ENCODE measurements at places on chromosomes 7 and 10.

GRCh38 chr10:46294641-46295220 is 7.9 kb downstream of the ANTXRL start:
- DNase-seq, result no peak

DNA sequence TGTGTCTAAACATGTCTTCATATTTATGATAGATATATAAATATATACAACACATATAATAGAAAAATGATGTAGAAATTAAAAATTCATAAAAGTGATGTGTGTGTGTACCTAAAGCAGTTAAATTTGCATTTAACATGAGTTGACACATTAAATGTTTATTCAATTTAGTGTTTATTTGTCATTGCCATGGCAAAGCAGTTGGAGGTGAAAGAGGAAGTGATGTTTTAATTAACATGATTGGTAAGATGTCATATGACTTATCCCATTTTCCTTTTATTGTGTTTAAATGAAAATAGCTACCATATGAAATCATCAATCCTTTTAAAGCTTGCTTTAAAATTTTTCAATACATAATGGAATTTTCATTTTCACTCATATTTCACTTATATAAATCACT is 452.6 kb downstream of the SUGCT start:
- DNase-seq, result no peak

- no peak for DNase-seq
Observed at GRCh38 chr7:510782-511281, 8.8 kb downstream of the PDGFA start.

DNA sequence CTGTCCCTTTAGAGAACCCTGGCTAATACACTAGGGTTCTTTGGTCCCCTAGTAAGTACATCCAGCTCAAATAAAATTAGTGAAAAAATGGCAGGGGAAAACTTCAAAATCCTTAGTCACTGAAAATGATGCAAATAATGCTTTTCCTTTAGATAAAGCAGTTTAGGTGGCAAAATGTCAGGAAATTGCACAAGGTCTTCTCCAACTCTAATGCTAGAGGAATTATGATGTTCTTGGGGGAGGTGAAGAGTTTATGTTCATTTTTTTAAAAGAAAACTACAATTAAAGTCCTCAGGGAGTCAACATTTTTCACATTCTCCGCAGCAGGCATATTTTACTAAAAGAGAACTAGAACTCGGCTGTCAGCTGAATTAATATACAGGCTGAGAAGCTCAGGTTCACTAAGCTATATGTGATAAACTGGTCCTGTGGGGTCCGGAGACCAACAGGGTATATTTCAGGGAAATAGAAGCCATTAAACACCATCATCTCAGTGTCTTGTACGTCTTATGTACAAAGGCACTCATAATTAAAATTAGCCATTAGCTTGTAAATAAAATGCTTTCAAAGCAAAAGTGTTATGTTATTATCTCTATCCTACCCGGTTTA is 1164.7 kb upstream of the AUTS2 start:
- no peak for DNase-seq

DNA sequence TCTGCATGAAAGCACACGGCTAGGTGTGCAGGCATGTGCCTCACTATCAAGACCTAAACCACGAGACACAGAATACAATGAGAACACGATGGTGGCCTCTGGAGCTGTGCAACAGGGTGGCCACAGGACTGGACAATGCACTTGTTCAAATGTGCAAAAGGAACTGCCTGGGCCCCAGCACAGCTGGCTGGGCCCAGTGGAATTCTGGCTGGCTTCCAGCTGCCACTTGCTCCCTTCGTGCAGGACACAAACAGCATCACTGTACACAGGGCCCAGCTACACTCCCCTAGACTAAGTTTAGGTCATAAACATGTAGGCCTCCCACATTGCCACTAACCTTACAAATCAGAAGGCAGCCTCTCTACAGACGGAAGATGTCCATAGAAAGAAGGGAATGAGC is 23.4 kb downstream of the DOCK4 start:
- DNase-seq, result no peak

- no peak for DNase-seq
Observed at GRCh38 chr10:127715782-127716378, 21.1 kb upstream of the FOXI2 start.

DNA sequence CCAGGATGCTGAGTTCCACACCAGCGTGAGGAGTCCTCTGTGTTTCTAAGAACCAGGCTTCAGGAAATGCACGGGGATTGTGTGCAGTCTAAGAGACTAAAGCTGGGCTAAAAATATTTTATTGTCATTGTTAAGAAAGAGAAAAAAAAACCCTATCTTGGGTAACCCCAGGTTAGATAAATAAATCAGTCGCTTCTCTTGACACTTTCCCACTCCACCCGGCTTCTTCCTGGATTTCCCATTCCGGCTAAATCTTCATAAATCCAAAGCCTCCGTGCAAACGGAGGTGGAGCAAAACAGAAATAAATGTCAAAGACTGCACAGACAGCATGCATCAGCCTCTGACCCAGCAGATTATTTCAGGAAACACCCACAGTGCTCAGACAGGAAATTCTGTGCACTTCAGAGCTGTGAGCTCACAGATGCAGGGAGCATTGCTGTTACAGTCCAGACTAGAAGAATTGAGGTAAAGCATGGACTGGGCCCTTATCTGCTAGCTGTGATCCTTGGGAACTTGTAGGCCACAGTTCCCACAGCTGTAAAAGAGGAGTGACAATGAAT is 44.8 kb upstream of the GRID1 start:
- DNase-seq, result peak; percentile 35

DNA sequence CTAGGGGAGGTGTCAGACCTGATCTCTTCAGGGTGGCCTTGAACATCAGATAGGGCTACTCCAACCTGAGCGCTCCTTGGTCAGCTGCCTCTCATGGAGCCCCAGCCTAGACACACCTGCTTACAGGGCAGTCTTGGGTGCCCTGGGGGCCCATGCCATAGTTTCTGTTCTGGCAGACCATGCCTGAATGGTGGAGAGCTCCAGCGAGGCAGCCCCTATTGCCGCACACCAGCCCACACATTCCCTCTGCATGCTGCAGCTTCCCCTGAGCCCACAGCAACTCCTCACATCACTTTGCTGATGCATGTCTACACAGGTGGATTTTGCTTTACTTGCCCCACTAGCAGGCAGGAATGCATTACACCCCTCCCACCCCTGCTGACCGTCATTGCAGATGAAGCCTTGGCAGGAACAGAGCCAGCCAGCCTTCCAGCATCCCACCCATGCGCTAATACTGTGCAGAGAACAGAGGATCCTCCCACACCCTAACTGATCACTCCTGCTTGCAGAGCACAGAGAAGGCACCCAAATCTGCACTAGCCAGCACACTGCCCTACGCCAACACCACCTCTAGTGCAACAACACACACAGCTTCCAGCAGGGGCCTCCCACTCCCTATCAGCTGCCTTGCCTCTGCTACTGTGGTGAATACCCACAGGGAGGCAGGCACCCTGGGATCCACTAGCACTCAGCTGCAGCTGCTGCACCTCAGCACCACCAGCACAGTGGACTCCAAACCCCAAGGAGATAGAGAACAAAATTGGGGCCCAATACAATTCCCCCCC is 43.0 kb upstream of the GRM3 start:
- no peak for DNase-seq

DNA sequence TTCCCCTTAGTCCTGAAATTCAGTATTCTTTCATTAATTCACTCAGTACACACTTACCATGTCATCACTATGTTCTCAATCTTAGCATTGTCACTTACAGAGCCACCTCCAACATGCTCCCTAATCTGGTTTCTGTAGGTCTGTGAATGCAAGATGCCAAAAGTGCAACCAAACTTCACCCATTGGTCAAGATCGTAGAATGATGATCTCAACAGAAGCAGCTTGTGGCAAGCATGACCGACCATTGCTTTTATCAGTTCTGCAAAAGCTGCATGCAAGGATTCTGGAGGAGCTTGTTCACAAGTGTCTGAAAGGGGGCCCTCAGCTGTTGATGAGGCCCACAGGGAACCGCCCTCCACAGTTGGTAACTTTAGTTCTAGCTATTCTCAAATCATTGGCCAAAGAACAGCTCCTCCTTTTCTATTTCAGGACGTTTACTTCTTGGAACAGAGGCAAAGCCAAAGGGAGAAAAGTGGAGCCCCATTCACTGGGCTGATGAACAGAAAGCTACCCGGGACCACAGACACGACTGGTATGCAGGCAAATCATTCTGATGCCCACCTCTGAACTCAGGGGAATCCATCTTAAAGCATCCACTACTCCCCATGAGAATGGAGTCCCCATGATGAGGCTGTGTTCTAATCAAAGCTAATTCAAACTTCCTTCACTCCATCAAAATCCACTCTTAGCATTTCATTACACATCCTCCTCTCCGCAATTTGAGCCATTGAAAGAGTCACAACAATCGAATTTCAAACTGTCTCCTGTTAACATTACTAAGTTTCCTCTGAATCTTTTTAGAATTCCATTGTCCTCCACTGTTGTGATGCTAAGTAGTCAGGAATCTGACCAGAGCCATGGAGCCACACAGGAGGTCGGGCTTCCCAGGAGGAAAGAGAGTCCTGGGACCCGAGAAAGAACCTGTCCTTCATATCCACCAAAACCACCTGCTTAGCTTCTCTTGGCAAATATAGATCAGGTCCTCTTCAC is 13.9 kb downstream of the GRB10 start:
- DNase-seq, result no peak

DNA sequence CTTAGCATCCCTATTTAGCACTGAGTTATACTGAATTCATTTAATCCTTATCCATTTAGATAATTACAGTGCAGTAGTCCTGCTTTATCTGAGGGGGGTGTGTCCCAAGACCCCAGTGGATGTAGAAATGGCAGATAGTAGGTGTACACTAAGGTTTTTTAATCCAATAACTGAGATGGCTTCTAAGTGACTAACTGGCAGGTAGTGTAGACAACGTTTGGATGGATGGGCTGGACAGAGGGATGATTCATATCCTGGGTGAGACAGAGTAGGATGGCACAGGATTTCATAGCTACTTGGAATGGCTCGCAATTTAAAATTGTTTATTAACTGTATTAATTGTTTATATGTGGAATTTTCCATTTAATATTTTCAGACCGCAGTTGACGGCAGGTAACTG is 295.6 kb downstream of the CCDC3 start:
- no peak for DNase-seq

DNA sequence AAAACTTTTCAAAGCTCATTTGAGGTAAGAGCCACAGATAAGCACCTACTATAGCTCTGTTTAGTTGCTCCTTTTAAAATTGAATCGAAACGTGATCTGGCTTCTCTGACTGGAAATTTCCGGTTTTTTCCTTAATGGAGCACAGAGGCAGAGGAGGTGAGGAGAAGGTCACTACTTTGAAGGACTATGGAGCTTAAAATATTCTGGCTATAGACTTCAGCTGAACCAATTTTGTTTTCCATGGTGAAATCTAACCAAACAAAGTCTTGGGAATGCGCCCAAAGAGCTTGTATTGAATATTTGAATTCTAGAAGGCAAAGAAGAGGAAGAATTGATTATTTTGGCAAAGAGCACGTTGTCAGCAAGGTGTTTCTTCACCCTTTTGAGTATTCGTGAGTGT is 711.1 kb downstream of the SUGCT start:
- no peak for DNase-seq

- no peak for DNase-seq
Observed at GRCh38 chr10:98556061-98556460, 109.3 kb upstream of the HPS1 start.

DNA sequence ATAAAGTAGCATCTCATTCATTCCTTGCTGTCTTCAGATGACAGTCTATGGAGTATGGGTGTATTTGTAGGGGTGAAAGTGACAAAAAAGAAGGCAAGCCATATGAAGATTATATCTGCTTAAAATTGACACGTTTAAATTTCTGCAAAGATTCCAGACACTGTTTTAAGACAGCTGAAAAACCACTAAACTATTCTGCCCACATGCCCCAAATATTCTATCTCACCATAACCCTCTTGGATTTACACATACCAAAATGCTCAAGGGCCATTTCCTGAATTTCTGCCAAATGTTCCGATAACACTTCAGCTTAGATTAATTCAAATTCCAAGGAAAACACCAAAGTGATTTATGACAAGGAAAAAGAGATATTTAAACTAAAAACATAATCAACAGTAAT is 99.9 kb upstream of the IL6 start:
- DNase-seq, result no peak

GRCh38 chr10:126458466-126458865 is 70.2 kb upstream of the ADAM12 start:
- DNase-seq, result no peak

DNA sequence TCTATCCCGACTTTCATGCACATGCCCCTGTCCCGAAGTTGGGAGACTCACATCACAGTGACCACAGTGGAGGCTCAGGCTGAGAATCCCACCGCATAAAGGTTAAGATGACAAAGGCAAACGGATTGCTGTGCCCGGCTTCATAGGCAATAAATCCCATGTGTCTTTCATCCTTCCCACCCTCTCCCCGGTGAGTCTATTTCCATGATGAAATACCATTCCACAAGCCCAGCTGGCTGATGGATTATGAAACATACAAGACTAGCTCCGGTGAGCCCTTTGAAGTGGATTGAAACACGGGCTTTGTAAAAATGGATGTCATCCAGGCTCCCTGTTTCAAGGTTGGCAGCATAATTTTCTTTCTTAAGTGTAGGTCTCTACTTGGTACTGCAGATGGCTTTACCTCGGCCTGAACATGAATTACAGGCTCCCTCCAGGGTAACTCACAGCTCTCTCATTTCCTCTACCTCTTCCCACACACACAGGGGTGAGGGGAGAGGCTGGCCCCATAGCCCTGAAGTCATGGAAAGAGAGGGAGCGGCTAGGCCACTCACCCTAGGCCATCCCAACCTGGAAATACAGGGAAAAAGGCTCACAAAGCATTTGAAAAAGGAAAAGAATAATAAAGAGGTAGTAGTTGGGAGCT is 92.0 kb upstream of the CALN1 start:
- no peak for DNase-seq

DNA sequence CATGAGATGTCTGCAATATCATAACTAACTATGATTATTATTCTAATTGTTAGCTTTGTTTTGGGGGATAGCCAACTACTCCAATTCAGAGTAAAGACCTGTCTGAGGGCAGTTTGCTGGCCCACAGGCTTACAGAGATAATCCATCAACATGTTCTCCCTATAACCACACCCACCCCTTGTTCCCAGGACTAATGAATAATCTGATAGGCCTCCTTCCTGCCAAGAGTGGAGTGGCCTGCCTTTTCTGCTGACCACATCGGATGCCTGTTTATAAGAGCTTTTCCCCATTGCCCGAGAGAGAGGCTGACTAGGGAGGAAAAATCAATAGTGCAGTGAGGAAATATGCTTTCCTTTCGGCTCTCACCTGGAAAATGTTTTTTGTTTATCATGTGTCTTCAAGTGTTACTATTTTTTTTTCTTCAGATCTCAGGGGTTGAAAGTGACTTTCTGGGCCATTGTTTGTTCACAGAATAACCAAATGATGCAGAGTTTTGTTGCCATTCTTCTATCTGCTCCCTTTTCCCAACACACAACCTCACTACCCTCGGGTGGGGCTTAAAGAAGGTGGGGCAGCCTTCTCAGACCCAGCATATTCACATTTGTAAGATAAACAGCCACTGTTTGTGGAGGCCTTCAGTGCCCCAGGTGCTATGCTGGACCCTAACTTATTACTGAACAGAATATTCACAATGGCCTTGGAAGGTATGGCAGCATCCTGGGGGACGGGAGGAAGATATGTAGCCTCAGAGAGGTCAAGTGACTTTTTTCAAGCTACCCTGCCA is 38.4 kb downstream of the PLPP4 start:
- no peak for DNase-seq
